ENCODE measurements at places on chromosomes 6 and 20.

GRCh38 chr6:169839898-169840631, 88.6 kb downstream of the ERMARD start:
- peak; percentile 43 for DNase-seq

DNA sequence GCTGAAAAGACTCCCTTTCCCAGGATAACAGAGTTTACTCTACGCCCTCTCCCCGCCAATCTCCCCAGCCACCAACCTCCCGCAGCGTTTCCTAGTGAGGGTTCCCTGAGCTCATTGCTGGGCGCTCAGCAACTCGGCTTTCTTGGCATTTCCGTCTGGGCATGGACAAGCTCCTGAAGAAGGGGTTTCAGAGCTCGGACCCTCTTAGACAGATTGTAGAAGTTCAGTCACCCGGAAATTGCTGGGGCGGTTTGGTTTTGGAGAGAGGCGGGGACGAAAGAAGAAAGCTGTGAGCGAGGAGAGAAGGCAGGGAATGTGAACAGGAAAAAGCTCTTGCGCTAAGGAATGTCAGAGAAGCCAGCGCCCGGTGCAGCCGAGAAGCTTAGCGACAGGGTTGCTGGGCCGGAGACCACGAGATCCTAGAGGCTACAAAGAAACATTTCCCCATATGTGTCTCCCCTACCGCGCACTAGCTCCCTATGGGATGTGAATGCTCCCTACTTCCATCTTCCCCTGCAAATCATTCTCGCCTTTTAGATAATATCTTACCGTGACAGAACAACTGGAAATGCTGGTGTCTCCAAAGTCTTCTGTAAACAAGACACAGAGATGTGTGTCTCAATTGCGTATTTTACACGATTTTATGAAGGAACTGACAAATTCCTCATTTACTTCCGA, 15.8 kb downstream of the POM121L2 start:
- DNase-seq: no peak

DNA sequence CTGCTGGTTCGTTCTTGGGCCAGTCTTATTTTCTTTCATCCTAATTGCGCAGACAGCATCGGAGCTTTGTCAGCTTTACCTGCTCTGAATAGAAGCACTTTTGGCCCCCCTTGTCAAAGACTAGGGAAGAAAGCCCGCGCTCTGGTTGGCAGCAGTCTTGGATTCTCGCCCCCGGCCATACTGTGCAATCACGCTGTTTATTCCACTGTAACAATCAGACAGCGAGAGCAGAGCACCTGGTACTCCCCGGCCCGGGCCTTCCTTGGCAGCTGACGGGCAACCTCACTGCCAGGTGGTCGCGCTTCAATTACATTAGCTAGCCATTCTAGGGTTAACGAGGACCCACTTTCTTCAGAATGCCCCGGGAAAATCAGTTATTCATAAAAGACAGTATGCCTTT, 72.6 kb downstream of the INSM1 start:
- no peak for DNase-seq

DNA sequence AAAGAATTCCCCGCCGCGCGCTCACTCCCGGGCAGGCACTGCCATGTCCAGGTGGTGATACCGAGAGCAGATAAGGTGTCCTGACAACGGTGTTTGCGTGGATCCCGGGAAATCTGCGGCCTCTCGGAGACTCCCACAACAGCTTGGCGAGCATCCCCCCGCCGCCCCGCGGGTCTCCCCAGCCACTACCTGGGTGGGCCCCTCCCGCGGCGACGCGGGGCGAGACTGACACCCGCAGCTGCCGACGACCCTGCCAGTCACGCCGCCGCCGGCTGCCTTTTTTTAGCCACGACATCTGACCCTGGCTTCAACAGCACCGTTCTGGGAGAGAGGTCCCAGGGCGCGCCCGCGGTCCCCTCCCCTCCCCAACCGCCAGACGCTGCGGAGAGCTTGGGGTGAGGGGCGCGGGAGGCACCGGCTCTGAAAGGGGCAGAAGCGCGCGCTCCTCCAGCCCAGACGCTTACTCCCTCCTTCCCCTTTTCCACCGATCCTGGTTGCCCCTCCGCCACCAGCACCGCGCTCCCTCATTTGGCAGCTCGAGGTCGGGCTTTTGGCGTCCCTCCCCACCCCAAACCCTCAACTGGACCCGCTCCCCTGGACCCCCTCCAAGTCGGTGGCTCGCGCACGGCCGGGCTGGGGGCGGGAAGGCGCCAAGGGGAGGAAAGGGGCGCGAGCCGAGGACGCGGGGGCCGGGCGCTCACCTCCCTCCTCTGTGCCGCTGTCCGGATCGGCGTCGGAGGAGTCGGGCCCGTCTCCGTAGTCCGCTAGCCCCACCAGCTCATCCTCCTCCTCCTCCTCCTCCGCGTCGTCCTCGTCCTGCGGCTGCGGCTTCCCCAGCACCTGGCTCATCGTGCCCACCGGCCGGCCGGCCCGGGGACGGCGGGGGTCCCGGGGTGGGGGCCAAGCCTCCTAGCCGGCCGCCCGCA, 665 bp downstream of the RRAGD start:
- DNase-seq: peak; percentile 27

- DNase-seq: no peak
Measured at GRCh38 chr6:128415387-128415786, 105.0 kb downstream of the PTPRK start.

DNA sequence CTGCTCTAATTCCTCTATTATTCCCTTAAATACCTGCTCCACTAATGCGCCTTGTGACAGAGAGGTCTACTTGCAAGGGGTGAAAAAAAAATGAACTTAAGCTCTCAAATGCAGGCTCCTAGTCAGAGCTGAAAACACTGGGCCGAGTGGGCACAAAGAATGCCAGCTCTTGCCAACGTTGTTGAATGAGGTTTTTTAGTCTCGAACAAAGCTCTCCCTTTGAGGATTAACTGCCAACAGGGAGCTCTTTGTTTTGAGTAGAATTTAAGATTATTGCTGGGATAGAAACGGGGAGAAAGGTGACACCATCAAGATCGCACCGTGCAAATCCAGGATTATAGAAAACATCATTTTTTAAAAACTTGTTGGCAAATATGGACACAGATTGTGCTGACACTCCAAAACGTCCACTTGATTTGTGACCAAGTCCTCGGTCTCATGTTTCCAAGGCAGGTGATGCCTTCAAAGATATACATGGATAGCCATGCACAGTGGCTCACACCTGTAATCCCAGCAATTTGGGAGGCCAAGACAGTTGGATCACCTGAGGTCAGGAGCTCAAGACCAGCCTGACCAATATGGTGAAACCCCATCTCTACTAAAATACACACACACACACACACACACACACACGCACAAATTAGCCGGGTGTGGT, 163.2 kb downstream of the BMP7 start:
- DNase-seq: no peak

- DNase-seq: no peak
Measured at GRCh38 chr6:10441004-10441654, 26.3 kb upstream of the TFAP2A start.

DNA sequence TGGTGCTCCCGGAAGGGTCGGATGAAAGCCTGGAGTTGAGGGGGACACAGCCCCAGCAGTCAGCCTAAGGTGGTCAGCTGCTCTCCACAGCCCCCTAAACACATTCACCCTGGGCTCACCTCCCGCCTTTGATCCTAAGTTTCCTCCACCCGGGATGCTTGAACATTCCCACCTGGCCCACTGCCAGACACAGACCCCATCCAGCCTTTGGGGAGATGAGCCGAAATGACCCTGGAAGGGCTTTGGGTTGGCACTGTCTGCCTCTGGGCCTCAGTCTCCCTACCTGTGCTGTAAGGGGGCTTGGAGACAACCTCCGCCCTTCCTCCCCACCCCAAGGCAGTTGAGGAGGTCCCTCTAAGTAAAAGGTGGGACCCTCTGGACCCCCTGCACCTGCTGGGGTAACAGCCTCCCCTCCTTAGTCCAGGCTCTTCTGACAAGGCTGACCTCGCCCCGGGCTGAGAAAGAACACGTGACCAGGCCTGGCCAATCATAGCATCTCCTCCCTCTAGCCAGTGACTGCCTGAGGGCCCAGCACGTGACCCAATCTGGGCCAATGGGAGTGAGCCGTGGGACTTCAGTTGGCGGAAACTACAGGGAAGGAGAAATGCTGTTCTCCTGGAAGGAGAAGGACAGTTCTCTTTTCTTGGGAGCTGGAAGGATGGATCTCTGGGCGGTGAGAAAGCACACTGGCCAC, 16.9 kb upstream of the UBE2V1 start:
- no peak for DNase-seq

GRCh38 chr6:155201461-155202226, 62.2 kb upstream of the CLDN20 start:
- no peak for DNase-seq

- DNase-seq: no peak
Measured at GRCh38 chr20:52461582-52461981, 270.0 kb upstream of the ZFP64 start.

- DNase-seq: no peak
Measured at GRCh38 chr6:4374216-4374615, 238.8 kb upstream of the ECI2 start.

DNA sequence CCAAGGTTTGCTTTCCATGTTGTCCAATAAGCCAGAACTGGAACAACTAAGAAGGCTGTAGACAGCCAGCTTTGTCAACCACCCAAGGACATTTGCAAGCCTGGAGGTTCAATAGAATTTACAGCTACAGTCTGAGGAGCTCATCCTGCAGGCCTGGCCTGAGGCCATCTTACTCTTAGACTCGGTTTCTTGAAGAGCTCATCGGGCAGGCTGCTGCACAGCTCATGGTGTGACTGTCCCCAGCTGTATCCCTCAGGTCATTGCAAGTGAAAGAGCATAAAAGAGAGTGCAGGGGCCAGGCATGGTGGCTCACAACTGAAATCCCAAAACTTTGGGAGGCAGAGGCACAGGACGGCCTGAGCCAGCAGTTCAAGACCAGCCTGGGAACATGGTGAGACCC, 96.9 kb upstream of the FOXQ1 start:
- no peak for DNase-seq

- no peak for DNase-seq
Measured at GRCh38 chr6:63790334-63790733, 154.7 kb downstream of the PHF3 start.

GRCh38 chr6:8844968-8845367, 409.6 kb upstream of the SLC35B3 start:
- DNase-seq: no peak
